MG63 (cell line): ENCODE measurements at places on chromosomes 13 and 19. TPM values are rescaled to one million over a fixed set of nuclear protein-coding genes. Genes with fewer than 3 reads are reported as not detected.

Gene PRKCG
- not detected in 2 replicates for total RNA-seq

Gene ACP7
- not detected in 2 replicates for total RNA-seq

Gene ZNF724
- total RNA-seq, result 0.82 and 0.84 TPM in 2 replicates

Gene IGFL3
- not detected in 2 replicates for total RNA-seq

Gene TMEM221
- total RNA-seq, result not detected in 2 replicates

Gene PSPN
- 0.35 and 0.49 TPM in 2 replicates for total RNA-seq

Gene ONECUT3
- total RNA-seq, result not detected in 2 replicates

Gene RINL
- total RNA-seq, result 6.9 and 8.2 TPM in 2 replicates

Gene SLC8A2
- total RNA-seq, result not detected in 2 replicates

Gene SIGLECL1
- total RNA-seq, result not detected in 2 replicates

Gene KIR2DL1
- not detected in 2 replicates for total RNA-seq

Gene RAB20
- 0.36 and 1.3 TPM in 2 replicates for total RNA-seq

Gene TPTE2
- not detected in 2 replicates for total RNA-seq

Gene TNFSF11
- not detected in 2 replicates for total RNA-seq
